ENCODE measurements at places on chromosomes 1 and 21. TPM values are rescaled to one million over a fixed set of nuclear protein-coding genes. Genes with fewer than 3 reads are reported as not detected.
A peak's percentile ranks its signal among the peaks of the same experiment; 100 is the strongest.

The STK40 gene
- 27.6 TPM for polyA plus RNA-seq

DNA sequence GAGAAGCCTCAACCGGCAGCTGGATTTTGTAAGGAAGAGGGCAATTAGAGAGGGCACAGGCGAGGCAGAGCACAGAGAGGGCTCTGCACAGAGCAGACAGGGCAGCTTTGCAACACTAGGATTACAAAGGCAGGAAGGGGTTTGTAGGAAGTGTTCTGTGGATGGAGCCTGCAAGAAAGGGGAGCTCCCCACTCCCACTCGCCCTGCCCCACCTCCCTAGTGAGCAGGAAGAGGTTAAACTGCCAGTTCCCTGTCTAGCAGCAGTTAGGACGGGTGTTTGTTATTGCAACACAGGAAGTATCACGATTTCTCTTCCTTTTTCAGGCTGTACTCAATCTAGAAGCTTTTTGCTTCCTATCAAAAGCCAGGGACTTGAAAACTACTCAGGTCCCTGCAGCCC lies 63.3 kb upstream of the LRRC8D start:
- no peak for DNase-seq

DNA sequence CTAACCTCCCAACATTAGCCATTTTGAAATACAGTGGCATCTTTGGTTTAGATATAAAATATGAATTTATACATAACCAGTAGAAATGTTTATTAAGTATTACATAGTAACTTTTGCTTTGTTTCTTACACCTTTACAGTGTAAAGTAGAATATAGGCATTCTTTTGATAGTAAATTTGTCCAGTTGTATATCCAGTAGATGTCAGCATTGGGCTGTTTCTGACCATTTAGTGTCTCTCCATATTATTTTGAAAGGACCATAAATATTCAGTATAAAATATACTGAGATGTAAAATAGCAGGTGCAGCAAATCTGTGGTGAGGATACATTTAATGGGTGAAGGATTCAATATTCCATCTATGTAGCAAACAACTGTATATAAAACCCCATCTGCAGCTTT lies 115.8 kb upstream of the ZRANB2 start:
- DNase-seq: peak; percentile 31

DNA sequence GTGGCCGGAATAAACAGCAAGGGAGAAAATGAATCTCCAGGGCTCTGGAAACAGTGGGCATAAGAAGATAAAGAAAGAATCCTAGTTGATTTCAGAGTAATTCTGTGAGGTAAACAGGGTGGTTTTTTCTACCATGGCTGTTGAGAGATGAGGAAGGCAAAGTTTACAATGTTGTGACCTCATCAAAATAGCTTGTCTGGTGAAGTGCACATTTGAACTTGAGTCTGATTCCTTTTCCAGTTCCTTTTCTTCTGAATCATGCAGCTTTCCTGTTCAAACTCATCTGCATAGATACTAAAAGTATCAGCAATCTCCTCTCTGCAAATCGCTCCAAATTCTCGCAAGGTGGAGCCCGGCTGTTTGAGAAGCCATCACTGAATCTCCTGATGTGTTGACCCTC lies 161.7 kb downstream of the PLPP3 start:
- DNase-seq: no peak

The RAB3B gene
- 0.24 TPM for polyA plus RNA-seq

Data from muscle of back (tissue), 13 donors.